ENCODE measurements at places on chromosomes 7 and 10. TPM values are rescaled to one million over a fixed set of nuclear protein-coding genes. Genes with fewer than 3 reads are reported as not detected.

DNA sequence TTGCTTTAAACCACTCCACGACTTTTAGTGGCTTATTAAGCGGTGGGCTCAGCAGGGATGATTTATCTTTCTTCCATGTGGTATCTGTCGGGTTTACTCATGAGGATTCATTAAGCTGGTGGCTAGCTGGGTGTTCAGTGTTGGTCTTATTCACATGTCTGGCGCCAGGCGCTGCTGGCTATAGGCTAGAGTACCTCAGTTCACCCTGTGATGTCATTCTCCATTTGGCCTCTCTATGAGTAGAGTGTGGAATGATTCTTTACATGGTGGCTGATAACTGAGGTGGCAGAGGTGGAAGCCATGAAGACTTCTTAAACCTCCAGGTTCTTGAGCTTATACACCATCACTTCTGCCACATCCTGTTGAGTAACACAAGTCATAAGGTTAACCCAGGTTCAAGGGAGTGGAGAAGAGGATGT is 115.4 kb downstream of the MLLT10 start:
- no peak for DNase-seq

DNA sequence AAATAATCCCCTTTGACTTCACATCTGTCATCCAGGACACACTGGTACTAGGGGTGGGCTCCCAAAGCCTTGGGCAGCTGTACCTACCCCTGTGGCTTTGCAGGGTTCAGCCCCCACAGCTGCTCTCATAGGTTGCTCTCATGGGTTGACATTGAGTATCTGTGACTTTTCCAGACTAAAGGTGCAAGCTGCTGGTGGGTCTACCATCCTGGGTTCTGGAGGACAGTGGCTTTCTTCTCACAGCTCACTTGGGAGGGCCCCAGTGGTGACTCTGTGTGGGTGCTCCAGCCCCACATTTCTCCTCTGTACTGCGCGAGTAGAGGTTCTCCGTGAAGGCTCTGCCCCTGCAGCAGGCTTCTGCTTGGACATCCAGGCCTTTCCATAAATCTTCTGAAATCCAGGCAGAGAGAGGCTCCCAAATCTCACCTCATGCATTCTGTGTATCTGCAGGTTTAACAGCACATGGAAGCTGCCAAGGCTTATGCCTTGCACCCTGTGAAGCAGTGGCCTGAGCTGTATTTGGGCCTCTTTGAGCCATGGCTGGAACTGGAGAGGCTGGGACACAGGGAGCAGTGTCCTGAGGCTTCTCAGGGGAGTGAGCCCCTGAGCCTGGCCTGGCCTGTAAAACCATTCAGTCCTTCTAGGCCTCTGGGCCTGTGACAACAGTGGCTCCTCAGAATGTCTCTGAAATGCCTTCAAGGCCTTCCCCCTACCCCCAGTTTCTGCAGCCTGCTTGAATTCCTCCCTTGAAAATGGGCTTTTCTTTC is 52.2 kb downstream of the TRIM24 start:
- no peak for DNase-seq

The MPLKIP gene
- 30.8 TPM for total RNA-seq

DNA sequence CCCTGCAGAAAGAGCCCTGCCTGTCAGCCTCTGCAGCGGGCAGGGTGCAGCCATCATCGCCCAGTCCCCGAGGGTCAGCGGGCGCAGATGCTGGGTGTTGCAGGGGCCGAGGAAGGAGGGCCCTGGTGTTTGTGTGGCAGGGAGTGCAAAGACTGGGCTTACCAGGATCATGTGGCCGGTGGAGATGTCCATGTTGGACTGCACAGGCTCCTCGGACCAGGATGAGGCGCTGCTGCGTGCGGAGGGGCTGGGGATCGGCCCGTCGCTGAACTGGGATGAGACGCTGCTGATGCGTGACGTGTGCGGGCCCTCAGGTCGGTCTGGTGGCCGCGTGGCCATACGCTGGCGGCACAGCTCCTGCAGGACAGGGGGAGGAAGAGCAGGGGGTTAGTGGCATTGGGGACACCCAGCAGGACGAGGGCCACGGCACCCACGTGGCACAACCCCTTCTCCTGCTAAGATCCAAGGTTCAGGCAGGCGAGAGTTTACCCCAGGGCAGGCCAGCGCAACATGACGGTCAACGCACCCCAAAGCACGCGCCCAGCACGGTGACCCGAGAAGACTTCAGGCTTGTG is 319.5 kb downstream of the DNAJB6 start:
- DNase-seq = no peak

Data from astrocyte (in vitro differentiated cells and primary cell).